Activated CD8-positive, alpha-beta memory T cell treated with anti-CD3 and anti-CD28 coated beads for 24 hours (primary cell): ENCODE measurements at places on chromosomes 3 and 15.
A peak's percentile ranks its signal among the peaks of the same experiment; 100 is the strongest.

- peak; percentile 41 for DNase-seq
Observed at GRCh38 chr15:68384451-68385239, 47.3 kb downstream of the ITGA11 start.

- no peak for DNase-seq
Observed at GRCh38 chr15:35697549-35698299, 151.8 kb upstream of the DPH6 start.

GRCh38 chr3:153503873-153504272, 341.8 kb downstream of the RAP2B start:
- DNase-seq, result no peak

GRCh38 chr3:24315971-24316370, 178.7 kb downstream of the THRB start:
- DNase-seq, result no peak
